ENCODE measurements at places on chromosomes 11 and 22. TPM values are rescaled to one million over a fixed set of nuclear protein-coding genes. Genes with fewer than 3 reads are reported as not detected.
A peak's percentile ranks its signal among the peaks of the same experiment; 100 is the strongest.

NRXN2 gene
- not detected for polyA plus RNA-seq

GRCh38 chr22:28884747-28885350, 1.5 kb downstream of the ZNRF3 start:
- DNase-seq, result no peak

- no peak for DNase-seq
These were observed 1090.8 kb downstream of the BRD1 start for GRCh38 chr22:48736593-48737460.

DNA sequence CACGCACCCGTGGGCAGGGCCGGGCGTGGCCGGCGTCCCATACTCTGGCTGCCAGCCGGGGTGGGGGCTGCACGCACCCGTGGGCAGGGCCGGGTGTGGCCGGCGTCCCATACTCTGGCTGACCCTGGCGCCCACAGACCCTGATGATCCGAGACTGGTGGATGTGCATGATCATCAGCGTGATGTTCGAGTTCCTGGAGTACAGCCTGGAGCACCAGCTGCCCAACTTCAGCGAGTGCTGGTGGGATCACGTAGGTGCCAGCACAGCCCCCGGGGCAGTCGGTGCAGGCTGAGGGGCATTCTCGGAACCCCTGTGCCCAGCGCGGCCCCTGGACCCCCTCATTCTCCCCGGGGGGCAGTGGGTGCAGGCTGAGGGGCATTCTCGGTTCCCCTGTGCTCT, 19.0 kb downstream of the RNH1 start:
- DNase-seq, result no peak

GRCh38 chr22:29394931-29395581, 6.7 kb upstream of the AP1B1 start:
- no peak for DNase-seq

DNA sequence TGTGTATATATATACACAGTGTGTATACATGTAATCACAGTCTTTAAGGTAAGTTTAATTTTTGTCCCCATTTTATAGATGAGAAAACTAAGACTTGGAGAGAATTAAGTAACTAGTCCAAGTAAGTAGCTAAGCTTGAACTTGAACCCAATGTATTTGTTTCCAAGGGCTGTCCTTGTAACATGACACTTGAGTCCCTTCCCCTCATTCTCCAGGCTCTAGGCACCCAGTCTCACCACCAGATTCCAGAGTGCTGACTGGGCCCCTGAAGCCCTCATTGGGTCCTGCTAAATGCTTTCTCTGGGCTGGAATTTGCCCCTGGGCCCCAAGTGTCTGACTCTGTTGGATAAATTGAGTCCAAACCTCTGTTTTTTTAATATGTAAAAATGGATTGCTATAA, 45.5 kb downstream of the ADM start:
- peak; percentile 89 for DNase-seq

GRCh38 chr11:2565447-2566222, 120.8 kb downstream of the KCNQ1 start:
- DNase-seq, result no peak

SCGB1A1 gene
- not detected for polyA plus RNA-seq

SCGB1C1 gene
- not detected for polyA plus RNA-seq

CAPN5 gene
- 0.97 TPM for polyA plus RNA-seq
